ENCODE measurements at places on chromosomes 16 and 17. TPM values are rescaled to one million over a fixed set of nuclear protein-coding genes. Genes with fewer than 3 reads are reported as not detected.

GP1BA gene
- not detected for total RNA-seq

DNA sequence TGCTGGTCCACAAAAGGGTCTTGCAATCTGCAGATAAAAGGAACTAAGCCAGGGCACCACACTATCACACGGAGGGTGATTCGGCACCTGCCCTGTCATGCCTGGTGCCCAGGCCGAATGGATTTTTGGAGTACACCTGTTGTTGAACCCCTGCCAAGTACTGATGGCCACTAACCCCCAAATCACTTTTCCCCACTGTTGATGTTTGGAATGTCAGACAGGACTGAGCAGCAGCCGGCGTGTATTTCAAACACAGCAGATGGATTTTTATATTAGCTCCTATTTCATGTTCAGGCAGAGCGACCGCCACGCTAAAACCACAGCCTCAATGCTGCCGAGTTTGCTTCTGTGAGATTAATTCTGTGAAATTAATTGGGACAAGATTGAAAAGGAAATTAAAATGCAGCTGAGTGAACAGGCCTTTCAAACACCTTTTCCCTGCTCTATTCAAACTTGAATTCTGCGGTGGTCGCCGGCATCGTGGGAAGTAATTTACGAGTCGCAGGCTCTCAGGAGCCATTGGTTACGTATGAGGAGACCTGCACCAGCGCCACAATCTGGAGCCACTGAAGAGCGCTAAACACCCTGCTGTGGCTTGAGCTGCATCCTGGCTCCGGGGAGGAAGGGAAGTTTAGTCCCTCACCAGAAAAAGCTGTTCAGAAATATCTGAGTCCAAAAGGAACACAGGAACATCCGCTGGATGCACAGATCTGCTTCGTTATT lies 48.5 kb downstream of the SNX11 start:
- H3K27ac ChIP-seq = no peak overlapping the region
- H3K4me3 ChIP-seq = no peak overlapping the region
- H3K27me3 ChIP-seq = no peaks in the 10 kb centered on the region
- no peaks in the 10 kb centered on the region for H3K4me1 ChIP-seq
- H3K36me3 ChIP-seq = peaks cover 35% of the 10 kb centered on the region

DNA sequence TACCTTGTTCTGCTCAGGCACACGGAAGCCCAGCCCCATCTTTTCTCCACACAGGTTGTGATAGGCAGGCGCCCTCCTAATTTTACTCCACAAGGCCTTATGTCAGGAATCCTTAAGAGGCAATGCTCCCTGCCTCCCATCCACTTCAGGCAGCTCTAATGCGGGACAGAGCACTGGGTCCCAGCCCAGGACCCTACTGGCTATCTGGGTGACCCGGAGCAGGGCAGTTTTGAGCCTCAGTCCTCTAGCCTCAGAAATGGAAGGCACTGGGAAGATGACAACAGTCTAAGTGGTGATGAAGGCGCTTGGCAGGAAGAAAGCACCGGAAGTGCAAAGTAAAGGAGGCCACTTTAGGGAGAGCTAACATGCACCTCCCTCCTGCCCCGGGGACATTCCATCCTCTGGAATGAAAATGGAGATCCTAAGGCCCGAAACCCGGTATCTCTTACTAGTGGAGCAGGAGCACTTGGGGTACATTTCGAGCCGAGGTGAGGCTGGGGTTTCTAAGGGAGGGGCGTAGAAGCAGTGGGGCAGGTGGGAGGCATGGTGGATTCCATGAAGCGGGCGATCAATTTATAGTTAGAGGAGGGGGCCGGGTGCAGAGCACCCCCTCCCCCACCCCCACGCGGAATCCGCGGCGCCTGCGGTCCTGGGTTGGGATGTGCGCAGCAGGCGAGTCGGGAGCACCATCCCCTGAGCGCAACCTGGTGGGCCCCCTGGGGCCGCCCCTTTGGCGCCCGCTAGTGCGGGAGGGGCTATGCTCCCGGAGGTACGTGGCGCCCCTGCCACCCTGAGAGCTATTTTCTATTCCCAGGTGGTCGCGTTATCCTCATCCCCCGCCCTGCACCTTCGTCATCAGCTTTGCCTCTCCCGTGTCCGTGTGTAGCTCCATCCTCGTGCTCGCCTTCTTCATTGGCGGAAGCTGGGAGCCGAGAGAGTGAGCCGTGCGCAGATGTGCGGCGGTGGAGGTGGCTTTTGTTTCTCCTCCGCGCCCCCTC lies 4.9 kb downstream of the MT1F start:
- DNase-seq = peak; percentile 80
- peaks cover 27% of the 10 kb centered on the region for H3K4me1 ChIP-seq
- H3K4me3 ChIP-seq = peak overlapping the region; percentile 85
- H3K36me3 ChIP-seq = peaks cover 3% of the 10 kb centered on the region

CX3CL1 gene
- not detected for total RNA-seq

- DNase-seq = no peak
- H3K36me3 ChIP-seq = peaks cover 75% of the 10 kb centered on the region
- H3K27me3 ChIP-seq = no peaks in the 10 kb centered on the region
- no peak overlapping the region for H3K27ac ChIP-seq
- no peak overlapping the region for H3K4me3 ChIP-seq
Measured at GRCh38 chr17:1875597-1875996, 45.8 kb downstream of the RPA1 start.

GRCh38 chr17:78923660-78924453 lies 1.3 kb downstream of the TIMP2 start:
- no peak overlapping the region for H3K27ac ChIP-seq
- DNase-seq = peak; percentile 90
- peaks cover 8% of the 10 kb centered on the region for H3K4me1 ChIP-seq
- H3K4me3 ChIP-seq = peak overlapping the region; percentile 70
- H3K27me3 ChIP-seq = peaks cover 27% of the 10 kb centered on the region
- no peaks in the 10 kb centered on the region for H3K36me3 ChIP-seq

LCAT gene
- 16.5 TPM for total RNA-seq
